Left lung (tissue), 14 donors: ENCODE measurements at places on chromosomes 11 and 22. TPM values are rescaled to one million over a fixed set of nuclear protein-coding genes. Genes with fewer than 3 reads are reported as not detected.

DNA sequence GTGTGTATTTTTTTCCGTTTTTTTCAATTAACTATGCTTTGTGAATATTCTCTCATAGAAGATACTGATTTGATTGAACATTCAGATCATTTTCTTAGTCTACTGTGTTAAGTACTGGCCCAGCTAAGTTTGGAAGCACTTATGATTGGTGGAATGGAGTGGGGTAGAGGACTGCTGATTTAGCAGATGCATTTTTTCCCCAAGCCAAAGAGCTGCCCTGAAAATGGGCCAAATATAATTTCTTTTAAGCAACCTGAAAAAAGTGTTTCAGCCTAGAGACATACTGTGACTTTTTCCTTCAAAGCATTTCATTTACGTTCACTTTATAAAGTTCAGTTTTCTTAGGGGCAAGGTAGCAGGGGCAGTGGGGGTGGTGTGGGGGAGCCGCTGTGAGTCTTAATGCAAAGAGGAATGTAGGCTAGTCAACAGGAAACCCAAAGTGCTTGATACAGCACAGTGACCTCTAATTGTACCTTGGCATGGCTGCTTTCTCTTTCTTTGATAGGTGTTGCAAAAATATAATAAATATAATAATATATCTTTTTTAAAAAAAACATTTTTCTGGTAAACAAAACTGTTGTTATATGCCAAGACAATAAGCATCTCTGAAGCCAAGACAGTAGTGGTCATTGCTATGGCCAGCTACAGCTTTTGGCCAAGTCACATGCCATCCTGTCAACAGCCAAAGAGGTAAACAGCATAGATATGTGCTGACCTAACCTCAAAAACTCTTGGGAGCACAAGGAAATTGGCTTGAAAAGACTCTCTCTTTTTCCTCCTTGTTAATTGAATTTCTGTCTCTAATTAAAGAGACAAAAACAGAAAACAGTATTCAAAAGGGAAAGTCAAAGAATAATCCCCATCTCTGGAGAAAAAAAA lies 58.8 kb downstream of the LIF start:
- no peak for DNase-seq

Gene MYBPC3
- polyA plus RNA-seq: not detected

DNA sequence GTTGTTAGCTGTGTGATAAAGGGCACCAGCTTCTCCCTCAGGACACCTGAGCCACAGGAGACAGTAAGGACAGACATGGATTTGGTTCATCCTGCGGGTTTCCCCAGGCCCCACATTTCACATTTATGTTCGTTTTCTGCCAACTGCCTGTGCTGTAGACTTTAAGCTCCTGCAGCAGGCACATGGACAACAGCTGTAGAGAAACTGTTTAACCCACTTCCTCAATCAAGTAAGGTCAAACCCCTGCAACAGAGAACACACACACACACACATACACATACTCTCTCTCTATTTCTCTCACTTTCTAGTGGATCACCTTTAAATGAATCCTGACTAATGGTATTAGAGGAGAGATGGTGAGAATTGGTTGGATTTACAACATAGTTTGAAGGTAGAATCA lies 90.7 kb downstream of the C11orf87 start:
- DNase-seq: no peak

GRCh38 chr11:118928870-118929500 lies 3.3 kb upstream of the BCL9L start:
- peak; percentile 88 for DNase-seq

Gene FOLR1
- polyA plus RNA-seq: 88.6 TPM

- no peak for DNase-seq
Observed at GRCh38 chr22:29842740-29843139, 4.7 kb upstream of the ASCC2 start.

DNA sequence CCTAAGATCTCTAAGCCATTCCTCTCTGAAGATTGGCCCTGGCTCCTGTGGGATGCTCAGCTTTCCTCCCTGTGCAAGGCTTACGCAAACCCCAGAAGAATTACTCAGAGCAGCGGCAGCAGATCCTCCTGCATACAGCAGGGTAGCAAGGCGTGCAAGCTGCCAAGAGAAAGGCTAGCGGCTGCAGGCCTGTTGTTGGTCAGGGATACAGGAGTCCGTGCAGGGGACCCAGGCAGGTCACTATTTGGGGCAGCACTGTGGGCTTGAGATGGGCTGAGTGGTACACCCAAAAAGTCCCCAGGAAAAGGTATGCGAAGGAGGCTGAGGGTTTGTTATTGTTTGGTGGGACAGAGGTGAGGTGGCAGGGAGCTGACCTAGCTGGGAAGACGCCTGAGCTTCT lies 1.5 kb downstream of the GLB1L2 start:
- DNase-seq: no peak

Gene PLA2G3
- polyA plus RNA-seq: 0.14 TPM

- DNase-seq: no peak
Observed at GRCh38 chr11:115497303-115497702, 6.9 kb downstream of the CADM1 start.

Gene KCNQ1
- 10.1 TPM for polyA plus RNA-seq

Gene KRTAP5-8
- polyA plus RNA-seq: not detected

Gene ALX4
- polyA plus RNA-seq: 0.08 TPM

GRCh38 chr11:124172101-124172500 lies 11.0 kb upstream of the OR10D3 start:
- DNase-seq: no peak

DNA sequence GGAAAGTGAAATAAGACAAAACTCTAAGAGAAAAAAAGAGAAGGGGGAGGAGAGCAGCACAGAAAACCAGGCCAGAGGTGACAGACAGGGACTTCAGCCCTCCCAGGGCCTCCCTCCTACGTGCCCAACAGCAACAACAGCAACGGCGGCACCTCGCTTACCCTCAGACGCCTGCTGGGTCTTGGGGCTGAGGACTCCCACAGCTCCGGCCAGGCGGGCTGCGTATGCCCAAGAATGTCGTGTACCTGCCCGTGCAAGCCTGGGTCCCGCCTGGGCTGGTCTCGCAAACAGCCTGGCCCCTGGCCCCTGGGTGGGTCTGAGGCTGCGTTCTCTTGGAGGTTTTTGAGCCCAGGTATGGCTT lies 30.5 kb downstream of the ARAP1 start:
- DNase-seq: peak; percentile 85

Gene DMC1
- polyA plus RNA-seq: 4.3 TPM

Gene FCHSD2
- polyA plus RNA-seq: 48.3 TPM

Gene LINC01488
- polyA plus RNA-seq: 0.06 TPM

- no peak for DNase-seq
Observed at GRCh38 chr11:120827198-120827597, 196.7 kb upstream of the TBCEL start.

DNA sequence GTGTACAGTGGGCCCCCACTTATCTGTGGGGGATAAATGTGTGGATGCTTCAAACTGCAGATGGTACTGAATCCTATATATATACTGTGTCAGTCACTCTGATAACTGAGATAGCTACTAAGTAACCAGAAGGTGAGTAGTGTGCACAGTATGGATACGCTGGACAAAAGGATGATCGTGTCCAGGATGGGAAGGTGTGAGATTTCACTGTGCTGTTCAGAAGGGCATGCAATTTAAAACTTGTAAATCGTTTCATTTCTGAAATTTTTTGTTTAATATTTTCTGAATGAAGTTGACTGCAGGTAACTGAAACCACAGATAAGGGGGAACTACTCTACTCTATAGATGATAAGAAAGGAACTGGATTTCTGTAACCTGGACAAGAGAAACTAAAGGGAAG lies 52.1 kb upstream of the SESN3 start:
- no peak for DNase-seq

DNA sequence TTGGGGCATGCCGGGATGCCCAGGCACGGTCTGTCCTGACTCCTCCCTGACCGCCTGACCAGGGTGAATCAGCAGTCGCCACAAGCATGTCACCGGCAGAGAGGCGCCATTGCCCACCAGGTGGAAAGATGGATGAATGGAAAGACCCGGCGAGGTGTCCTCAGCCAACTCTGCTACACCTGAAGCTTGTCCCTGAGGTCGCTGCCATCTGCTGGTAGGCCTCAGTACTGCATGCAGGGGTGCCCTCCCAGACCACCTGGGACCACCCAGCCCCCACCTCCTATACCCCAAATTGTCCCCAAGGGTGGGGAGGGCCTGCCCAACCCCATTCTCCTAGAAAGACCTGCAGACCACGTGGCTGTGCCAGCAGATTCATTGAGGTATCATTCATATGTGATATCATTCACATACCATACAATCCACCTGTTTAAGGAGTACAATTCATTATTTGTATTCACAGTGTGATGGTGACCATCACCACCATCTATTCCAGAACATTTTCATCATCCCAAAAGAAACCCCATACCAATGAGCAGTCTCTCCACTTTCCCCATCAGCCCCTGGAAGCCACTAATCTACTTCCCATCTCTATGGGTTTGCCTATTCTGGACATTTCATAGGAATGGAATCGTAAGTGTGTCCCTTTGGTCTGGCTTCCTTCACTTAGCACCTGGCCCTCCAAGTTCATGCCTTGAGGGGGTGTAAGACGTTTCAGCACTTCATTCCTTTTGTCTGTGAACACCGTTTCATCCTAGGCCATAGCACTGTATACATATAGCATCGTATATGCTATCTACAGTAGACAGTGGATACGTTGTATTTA lies 17.5 kb downstream of the FGF3 start:
- DNase-seq: peak; percentile 68

GRCh38 chr11:66743271-66743968 lies 14.4 kb upstream of the SPTBN2 start:
- DNase-seq: peak; percentile 72

Gene CD248
- 76.4 TPM for polyA plus RNA-seq

- DNase-seq: no peak
Observed at GRCh38 chr11:64437426-64437825, 78.5 kb downstream of the RPS6KA4 start.

- no peak for DNase-seq
Observed at GRCh38 chr11:82792319-82792718, 58.7 kb upstream of the FAM181B start.

GRCh38 chr11:131511794-131512193 lies 141.4 kb downstream of the NTM start:
- no peak for DNase-seq

- no peak for DNase-seq
Observed at GRCh38 chr11:123168241-123168640, 26.8 kb downstream of the CLMP start.

DNA sequence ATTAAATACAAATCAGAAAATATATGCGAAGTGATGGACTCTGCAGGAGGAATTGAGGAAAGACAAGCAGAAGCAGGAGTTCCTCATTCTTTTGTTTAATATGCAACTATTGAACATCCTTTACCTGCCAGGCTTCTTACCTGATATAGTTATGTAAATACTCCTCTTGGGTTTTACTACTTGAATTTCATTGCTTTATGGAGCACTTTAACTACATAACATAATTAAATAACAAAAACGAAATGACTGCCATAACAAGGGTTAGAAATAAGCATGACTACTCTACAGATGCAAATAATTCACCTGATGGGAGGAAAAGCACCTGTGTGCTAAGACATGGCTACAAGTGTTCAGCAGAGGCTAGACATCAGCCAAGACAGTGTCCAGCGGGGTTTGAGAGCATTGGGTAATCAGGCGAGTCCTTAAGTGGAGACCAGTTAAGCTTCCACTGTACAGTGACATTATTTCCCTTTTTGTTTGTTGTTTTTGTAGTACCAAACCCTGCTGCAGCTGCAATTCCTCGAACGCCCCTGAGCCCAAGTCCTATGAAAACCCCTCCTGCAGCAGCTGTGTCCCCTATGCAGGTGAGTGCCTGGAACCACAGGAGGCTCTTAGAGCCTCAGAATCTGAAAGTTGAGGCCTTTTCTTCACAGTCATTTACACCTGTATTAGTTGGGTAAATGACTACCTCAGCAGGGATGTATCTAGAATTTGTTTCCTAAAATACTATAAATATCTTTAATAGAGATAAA lies 67.4 kb downstream of the SPECC1L start:
- DNase-seq: no peak

Gene APOA5
- polyA plus RNA-seq: not detected

DNA sequence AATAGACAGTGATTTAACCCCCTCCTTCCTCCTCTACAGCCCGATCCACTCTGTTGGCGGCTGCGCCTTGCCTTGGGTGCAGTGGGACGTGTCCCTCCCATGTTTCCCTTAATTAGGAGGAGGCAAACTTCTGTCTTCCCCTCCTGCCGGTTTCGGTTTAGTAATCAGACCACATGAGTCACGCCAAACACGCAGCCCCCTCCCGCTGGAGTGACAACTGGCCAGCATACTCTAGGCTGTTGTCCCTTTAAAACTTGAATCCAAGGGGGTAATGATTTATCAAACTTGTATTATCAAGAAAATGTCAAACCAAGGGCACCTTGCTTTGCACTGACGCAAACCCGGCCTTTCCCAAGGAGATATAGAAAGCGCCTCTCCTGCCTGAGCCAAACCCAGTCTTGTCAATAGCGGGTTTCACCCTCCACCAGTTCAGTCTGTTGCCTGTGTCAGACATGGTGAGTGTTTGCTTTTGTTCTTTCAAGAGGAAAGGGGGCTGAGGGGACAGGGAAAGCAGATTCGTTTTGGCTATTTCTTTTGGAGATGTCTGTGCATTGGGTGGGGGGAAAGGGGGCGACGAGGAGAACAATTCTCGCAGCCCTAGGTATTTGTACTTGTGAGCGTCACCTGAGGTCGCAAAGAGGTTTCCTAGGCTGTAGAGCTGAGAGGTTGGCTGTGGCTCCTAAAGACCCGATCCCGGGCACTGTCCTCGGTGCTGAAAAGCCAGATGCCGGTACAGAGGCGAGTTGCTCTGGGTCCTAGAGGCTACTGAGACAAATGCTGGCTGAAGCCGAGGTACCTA lies at the start of gene SLC6A5:
Gene SLC6A5, plus strand, starts transcription at position 388 of the 799 bp plus-strand sequence. Its CDS starts 65 bp downstream, at position 453.
- peak; percentile 49 for DNase-seq

GRCh38 chr22:18980829-18981228 lies 44.7 kb upstream of the PRODH start:
- no peak for DNase-seq

Gene HBG2
- polyA plus RNA-seq: 4,550 TPM

- peak; percentile 22 for DNase-seq
Observed at GRCh38 chr22:49570032-49570848, 257.4 kb downstream of the BRD1 start.

DNA sequence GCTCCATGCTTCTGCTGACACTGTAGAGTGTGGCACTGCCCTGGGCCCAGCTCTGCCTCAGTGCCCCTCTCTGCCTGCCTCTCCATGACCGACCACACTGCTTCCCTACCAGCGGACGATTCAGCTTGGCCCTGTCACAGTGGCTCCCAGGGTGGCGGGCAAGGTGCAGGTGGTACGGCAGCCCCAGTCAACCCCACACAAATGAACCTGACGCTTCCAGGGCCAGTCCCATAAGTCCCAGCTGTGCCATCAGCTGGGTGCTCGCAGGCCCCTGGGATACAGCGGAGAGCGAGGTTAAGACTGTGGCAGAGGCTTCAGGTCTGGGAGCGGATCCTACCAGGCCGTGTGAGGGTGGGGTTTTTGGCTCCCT lies 134.8 kb downstream of the LDLRAD3 start:
- no peak for DNase-seq
